GM23338 (cell line): ENCODE measurements at places on chromosomes 5 and 9.
A peak's percentile ranks its signal among the peaks of the same experiment; 100 is the strongest.

DNA sequence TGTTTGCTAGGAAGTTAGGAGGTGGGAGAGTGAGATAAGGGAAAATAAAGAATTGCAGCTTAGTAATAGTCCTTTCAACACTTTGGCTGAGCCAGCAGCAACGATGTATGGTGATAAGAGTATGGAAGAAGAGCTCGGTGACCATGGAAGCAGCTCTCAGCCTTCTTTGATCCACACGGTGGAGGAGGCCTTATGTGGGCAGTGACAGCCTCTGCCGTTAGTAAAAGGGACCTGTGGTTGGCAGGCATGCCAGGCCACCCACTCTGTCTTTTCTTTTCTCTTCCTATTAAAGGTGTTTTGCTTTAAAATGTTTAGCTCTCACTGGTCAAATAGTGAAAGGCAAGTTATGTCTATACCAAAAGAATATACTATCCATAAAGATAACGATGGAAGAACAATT is 7.7 kb downstream of the RGS7BP start:
- DNase-seq, result no peak
- no peak overlapping the region for H3K4me3 ChIP-seq
- no peaks in the 10 kb centered on the region for H3K4me1 ChIP-seq
- no peaks in the 10 kb centered on the region for H3K27me3 ChIP-seq

- DNase-seq, result no peak
- no peaks in the 10 kb centered on the region for H3K4me1 ChIP-seq
- no peak overlapping the region for H3K27ac ChIP-seq
- H3K4me3 ChIP-seq, result no peak overlapping the region
These were observed 45.3 kb upstream of the PHYKPL start for GRCh38 chr5:178277866-178278265.

GRCh38 chr9:89553451-89554010 is 51.3 kb upstream of the GADD45G start:
- H3K4me3 ChIP-seq, result no peak overlapping the region
- H3K36me3 ChIP-seq, result no peaks in the 10 kb centered on the region
- DNase-seq, result no peak

GRCh38 chr9:84996029-84996428 is 326.5 kb downstream of the NTRK2 start:
- H3K27ac ChIP-seq, result no peak overlapping the region
- H3K27me3 ChIP-seq, result no peaks in the 10 kb centered on the region
- no peaks in the 10 kb centered on the region for H3K36me3 ChIP-seq
- H3K4me3 ChIP-seq, result no peak overlapping the region

DNA sequence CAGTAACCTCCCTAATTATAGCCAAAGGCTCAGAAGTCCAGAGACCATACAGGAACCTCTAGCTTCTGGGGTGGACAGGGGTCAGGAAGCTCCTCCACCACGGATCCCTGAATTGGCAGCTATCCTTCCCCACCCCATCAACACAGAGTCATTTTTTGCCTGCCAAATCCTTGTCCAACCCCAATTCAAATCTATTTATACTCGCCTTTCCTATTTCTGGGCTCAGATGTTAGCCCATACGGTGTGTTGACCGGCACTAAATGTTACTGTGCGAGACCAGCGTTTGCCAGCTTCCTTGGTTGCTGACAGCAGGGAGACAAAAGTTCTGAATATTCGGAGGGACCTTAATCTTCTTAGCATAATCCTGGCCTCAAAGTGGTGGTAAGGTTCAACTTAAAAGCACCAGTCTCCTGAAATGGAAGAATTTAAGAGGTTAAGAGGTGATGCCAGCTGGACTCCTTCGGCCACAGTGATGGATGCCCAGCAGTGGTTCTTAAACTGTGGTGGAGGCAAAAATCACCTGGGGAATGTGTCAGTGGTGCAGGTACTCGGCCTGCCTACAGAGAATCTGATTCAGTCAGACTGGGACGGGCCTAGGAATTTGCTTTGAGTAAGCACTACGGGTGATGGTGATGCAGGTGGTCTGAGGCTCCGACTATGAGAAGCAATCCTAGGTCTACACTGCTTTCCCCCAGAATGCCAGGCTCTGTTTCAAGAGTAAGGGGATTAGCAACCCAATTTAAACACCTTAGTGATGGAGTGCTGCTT is 204.8 kb upstream of the MEF2C start:
- 0 out of 2 replicates have a peak, but pooled peaks cover 5% of the 10 kb centered on the region for H3K4me1 ChIP-seq
- no peak overlapping the region for H3K4me3 ChIP-seq
- peak; percentile 39 for DNase-seq
- H3K27me3 ChIP-seq, result no peaks in the 10 kb centered on the region
- no peak overlapping the region for H3K27ac ChIP-seq
